ENCODE measurements at places on chromosomes 7 and 10.

- DNase-seq: no peak
Observed at GRCh38 chr10:98295907-98296306, 27.9 kb upstream of the LOXL4 start.

GRCh38 chr10:88062798-88063472 lies 199.5 kb downstream of the PTEN start:
- peak; percentile 15 for DNase-seq

- DNase-seq: peak; percentile 54
Observed at GRCh38 chr7:141558544-141559183, 7.5 kb downstream of the AGK start.

DNA sequence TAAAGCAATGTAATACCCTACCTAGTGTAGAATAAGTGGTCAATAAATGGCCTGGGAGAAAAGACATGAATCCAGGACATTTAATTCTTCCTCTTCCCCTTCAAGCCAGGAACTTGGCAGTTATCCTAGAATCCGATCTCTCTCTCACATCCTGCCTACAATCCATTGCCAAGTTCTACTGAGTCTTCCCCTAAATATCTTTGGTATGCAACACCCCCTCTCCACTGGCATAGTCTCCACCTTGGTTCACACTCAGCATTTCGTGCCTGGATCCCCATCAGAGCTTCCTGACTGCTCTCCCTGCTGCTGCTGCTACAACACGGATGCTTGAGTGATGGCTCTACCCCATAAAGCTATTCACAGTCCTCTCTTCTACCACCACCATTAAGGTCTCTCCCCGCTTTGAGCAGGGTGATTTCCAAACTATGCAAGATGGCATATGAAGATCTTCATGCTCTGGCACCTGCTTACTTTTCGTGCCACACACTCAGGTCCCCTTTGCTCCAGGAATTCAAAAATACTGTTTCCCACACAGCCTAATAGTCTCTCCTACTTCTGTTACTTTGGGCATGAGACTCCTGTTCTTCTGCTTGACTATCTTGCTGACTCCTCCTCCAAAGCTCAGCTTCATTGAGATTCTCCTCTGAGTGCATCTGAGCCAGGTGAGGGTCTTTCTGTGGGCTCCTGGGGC lies 4.8 kb downstream of the ANK3 start:
- DNase-seq: no peak

DNA sequence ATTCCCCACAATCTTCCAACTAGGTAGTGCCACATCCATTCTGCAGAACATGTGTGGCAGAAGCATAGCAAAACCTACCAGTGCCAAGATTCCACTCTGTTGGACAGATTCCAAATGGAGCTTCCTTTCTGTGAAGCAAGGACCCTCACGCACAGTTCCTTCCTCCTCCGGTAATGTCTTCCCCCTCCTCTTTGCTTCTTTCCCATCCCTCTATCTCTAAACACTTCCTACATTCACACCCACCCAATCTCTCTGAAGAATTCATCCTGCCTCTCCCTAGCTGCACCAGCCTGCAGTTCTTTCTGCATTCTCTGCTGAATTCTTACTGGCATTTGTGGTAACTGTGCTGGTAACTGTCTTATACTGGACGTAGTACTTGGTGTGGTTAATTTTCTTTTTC lies 124.9 kb downstream of the RNLS start:
- DNase-seq: no peak

- DNase-seq: no peak
Observed at GRCh38 chr10:127888521-127889312, 4.0 kb downstream of the CLRN3 start.

DNA sequence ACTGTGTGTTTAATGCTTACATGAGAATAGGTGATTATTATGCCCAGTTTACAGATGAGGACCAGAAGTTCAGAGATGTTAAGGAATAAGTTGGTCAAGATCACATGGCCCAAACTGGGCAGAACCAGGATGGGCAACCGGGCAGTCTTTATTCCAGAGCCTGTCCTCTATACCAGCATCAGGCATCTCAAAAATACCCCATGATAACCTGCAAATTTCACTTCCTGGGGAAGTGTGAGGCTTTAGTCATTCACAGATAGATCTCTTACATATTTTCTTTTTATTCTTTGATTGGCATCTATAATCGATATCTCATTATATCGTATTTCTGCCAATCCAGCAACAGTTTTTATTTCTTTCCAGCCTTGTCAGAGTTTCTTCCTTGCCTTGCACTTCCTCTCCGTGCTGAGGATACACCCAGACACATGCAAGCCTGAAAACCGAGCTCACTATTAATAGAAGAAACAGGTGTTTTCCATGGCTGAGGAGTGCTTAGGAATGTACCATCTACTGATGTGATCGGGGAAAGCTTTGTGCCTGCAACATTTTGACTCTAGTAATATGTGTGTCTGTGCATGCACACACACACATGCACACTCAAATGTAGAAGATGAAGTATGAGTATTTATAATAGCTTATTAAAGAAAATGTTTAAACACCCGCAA lies 82.4 kb downstream of the CREM start:
- DNase-seq: no peak

- no peak for DNase-seq
Observed at GRCh38 chr7:34026481-34027190, 121.3 kb downstream of the BMPER start.

DNA sequence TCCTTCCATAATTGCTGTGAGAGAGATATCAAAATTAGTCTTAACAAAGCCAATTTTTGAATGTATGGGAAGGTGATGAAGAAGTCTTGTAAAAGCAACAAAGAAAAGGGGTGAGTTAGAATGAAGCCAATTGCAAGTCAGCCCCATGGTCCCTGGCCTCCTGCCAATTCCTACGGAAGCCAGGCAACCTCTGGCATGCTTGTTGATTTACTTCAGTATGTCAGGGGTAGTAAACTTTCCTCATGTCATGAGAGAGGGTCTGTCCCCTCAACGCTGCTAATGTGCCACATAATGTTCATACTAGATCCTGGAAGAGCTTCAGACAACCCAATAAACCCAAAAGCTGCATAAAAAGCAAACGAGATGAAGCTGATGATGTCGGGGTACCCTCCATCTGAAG lies 159.1 kb upstream of the YAE1 start:
- no peak for DNase-seq

- peak; percentile 37 for DNase-seq
Observed at GRCh38 chr10:35635576-35635975, 6.5 kb downstream of the FZD8 start.

DNA sequence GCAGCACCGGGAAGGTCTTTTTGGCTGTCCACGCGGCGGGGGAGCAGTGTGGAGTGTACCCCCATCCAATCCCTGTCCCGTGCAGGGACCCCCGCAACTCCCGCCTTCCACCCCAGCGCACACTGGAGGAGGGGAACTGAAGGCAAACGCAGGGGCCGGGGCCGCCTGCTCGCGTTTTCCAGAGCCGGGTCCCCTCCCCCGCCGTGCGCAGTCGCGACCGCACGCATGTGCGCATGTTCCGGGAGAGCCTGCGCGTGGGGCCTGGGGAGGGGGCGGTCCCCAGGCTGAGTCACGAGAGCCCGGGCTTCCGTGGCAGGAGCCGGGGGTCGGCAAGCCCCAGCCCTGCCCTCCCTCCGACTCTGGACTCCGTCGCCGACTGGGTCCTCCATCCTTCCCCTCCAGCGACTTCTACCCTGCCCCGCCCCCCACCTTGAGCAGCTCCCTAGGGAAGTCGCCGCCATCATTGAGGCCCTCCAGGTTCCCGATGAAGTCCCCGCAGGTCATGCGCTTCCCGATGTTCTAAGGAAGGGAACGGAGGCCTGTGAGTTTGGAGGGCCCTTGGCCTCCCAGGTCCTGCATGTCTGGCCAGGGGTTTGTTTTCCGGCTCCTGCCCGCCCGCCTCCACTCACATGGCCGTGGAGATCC lies 8.0 kb downstream of the PSD start:
- DNase-seq: no peak

Data from NCI-H1417 (cell line).